Type B pancreatic cell (in vitro differentiated cells): ENCODE measurements at places on chromosomes 4 and X. TPM values are rescaled to one million over a fixed set of nuclear protein-coding genes. Genes with fewer than 3 reads are reported as not detected.

Gene MXRA5
- 38.3 and 109 TPM in 2 replicates for total RNA-seq

DNA sequence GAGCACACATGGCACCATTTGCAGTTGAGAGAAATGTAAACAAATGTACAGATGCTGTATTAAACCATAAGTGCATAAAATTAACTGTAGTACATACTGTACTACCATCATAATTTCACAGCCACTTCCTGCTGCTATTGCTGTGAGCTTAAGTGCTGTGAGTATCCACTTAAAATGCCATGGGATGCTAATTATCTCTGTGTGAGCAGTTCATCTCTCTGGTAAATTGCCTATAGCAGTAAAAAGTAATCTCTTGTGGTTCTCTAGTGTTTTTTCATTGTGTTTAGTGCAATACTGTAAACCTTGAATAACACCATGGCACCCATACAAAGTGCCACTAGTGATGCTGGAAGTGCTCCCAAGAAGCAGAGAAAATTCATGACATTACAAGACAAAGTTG, 9.9 kb upstream of the SCOC start:
- no peak overlapping the region for H3K27ac ChIP-seq
- no peak overlapping the region for H3K4me3 ChIP-seq
- no peak for DNase-seq
- H3K27me3 ChIP-seq = no peaks in the 10 kb centered on the region
- H3K4me1 ChIP-seq = no peaks in the 10 kb centered on the region

DNA sequence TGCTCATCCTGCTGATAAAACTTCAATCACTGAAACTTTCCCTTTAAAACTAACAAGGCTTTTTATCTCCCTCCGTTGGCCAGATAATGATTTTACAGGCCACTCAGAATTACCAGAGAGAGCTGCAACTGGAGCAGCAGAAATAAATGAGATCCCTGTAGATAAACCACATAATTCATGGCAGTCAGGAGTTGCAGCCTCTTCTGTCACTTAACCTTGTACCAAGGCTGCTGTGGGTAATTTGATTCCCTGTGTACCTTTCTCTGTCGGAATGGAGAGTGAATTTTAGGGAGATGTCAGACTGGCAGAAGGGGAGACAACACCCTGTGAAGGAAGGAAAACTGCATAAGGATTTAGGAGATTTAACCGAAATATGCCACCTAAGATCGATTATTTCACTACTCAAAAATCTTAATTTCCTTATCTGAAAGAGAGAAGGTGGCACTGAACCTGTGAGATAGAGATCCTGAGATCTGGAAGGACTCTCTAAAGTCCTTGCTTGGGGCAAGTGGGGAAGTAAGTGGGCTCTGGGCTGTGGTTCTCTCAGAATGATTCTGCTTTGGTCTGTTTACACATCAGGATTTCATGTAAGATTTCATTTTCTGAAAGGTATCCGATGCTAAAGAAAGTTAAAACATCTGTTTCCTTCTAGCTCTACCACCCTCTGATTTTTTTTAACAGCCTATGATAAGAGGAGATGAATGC, 14.3 kb upstream of the TSPAN5 start:
- peaks cover 21% of the 10 kb centered on the region for H3K27me3 ChIP-seq
- no peak overlapping the region for H3K27ac ChIP-seq
- DNase-seq = no peak
- peaks cover 14% of the 10 kb centered on the region for H3K4me1 ChIP-seq

GRCh38 chrX:13699183-13699826, 10.4 kb downstream of the RAB9A start:
- DNase-seq = no peak
- H3K4me1 ChIP-seq = peaks cover 4% of the 10 kb centered on the region
- no peak overlapping the region for H3K4me3 ChIP-seq
- H3K36me3 ChIP-seq = peaks cover 18% of the 10 kb centered on the region
- no peak overlapping the region for H3K27ac ChIP-seq
